NCI-H1930 (cell line): ENCODE measurements at places on chromosomes 4 and X.

GRCh38 chr4:6834867-6835266, 52.3 kb downstream of the KIAA0232 start:
- no peak for DNase-seq

GRCh38 chr4:2667428-2667827, 88.7 kb downstream of the TNIP2 start:
- DNase-seq, result no peak

- DNase-seq, result no peak
These were observed 112.8 kb downstream of the KDR start for GRCh38 chr4:55012363-55013230.

GRCh38 chr4:38500433-38500832, 163.6 kb upstream of the KLF3 start:
- no peak for DNase-seq

DNA sequence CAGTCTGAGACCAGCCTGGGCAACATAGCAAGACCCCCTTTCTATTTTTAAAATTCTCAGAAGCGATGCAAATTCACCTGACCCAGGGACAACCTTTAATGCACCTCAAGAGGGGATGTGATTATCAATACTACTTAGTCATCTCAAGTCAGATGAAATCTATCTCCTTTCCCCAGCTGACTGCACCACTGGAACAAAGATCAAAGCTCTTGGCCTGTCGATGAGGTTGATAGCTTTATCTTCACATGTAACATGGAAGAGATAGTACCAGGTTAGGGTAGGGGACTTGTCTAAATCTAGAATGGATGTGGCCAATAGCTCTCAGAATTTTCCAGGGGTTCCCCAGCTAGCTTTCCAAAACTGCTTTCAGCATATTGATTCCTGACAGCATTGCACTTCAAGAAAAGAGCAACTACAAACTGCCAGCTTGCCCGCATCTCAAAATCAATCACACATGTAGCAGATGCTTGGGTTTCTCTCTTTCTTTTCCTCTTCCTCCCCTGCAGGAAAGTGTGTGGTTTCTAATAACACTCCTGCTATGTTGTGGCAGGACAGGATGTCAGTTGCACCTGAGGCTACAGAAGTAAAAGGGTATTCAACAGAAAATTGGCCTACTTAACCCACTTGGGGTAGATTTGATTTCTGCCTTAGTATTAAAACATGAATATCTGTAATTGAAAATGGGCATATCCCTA, 12.2 kb upstream of the TMEM164 start:
- no peak for DNase-seq

DNA sequence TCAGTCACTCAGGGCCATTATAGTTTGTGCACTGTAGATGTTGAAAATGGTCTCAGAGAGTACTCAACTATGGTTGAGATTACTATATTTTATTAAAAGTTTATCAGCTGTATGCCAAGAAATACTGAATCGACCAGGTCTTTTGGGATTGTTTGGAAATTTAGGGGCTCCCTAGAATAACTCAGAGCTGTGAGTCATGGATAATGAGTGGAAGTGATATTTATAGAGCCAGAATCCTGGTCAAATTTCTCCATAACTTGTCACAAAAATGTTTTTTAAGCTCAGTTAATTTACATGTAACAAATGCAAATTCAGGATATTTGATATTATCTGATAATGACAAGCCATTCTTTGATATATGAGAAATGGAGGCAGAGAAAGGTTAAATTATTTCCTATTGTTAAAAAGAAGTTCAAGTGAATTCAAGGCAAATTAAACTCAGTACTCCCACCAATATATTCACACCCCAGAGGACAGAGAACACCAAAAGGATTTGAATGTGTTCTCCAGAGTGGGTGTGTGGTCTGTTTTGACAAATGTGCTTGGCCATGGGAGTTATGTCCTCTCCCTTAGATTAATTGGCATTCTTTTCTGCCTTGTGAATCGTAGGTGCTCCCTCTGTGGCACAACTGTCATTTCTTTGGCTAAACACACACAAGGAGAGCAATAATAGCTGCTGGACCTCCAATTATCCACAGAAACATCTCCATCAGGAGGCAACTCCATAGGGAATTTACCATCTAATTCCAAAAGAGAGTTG, 37.7 kb downstream of the ARHGAP24 start:
- DNase-seq, result no peak
